Left ventricle myocardium superior (tissue), 1 donor: ENCODE measurements at places on chromosomes 2 and 18.

- DNase-seq = no peak
Observed at GRCh38 chr2:239811806-239812560, 213.2 kb downstream of the NDUFA10 start.

DNA sequence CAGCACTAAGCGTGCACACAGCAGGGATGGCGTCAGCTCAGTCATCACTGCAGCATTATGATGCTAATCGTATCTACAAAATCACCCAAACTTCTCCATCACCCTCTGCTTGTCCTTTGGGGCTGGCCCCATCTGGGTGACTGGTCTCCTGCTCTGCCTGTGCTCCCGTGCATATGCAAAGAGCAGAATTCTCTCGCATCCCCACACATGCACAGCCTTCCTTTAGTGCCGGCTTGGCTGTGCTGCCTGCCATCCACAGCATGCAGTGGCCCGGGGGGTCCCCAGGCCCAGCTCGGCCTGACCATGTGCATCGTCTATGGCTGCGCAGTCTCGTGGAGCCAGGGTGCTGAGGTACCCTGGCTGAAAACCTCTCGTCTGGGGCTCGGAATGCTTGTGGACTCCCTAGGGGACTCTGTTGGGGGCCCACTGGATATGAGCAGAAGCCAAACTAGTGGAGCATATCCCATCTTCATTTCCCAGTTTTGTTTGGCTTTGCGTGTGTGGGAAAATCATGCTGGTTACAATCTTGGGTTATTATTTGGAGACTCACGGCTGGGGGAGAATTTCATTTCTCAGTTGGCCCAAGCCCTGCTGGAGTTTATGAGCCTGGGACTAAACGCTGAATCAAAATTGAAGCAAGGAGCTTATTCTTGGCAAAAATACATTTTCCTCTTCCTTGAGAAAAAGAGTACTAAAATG, 70.9 kb upstream of the HS6ST1 start:
- DNase-seq = no peak

DNA sequence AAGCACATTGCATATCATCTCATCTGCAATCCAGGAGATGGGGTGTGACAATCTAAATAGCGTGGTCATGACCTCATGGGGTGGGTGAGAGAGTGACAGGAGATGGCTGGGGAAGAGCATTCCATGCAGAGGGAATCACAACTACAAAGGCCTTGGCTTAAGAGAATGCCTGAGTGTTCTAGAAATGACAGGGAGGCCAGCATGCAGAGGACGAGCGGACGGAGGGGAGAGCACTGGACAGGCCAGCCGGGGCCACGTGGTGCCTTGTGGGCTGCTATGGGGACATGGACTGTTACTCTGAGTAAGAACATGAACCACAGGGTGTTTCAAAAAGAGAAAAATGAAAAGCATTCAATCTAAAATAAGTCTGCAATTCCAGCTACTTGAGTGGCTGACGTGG, 117.9 kb upstream of the ODC1 start:
- DNase-seq = no peak

DNA sequence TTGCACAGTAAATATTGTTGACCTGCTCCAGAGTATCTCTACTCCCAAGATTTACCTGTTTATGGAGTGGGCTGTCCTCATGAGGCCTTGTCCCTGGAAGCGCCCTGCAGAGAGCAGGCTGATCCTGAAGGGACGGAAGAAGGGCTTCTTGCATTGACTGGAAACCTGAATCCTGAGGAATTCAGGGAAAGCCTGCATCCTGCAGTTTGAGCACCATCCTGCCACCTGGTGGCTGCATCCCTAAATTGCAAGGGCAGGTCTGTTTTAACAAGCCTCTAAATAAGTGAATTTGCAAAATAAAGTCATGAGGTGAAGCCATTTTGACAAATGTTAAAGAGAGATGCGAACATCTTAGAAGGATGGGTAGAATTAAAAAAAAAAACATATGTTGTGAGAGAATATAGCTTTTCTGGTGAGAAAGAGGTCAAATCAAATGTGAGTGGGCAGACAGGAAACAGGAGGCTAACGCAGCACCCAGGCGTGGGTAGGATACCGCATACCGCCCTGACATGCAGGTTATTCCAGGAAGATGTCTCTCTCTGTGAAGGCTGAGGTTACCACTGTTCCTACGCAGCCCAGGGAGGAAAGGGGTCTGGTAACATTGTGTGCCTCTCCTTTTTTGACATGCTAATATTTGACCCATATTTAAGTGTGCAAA, 754.9 kb downstream of the RNF144A start:
- DNase-seq = peak; percentile 53

- DNase-seq = no peak
Observed at GRCh38 chr2:152405206-152406118, 70.5 kb downstream of the FMNL2 start.

GRCh38 chr2:225381609-225382008, 17.9 kb upstream of the NYAP2 start:
- no peak for DNase-seq

DNA sequence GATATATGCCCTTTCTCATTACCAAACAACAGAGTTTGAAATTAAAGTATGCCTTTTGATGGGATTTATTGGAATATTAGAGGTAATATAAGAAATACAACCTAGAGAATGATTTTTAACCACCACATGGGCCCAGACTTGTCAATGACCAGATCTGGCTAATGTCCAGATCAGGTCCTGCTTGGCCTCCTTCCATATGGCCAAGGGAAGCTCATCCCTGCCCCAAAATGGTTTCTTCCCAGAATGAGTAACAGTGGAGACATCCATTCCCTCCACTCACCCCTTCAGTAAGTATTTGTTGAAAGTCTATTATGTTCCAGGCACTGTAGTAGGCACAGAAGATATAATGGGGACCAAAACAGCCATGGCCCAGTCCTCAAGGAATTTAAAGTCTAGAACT, 54.9 kb downstream of the ANTXR1 start:
- DNase-seq = no peak

DNA sequence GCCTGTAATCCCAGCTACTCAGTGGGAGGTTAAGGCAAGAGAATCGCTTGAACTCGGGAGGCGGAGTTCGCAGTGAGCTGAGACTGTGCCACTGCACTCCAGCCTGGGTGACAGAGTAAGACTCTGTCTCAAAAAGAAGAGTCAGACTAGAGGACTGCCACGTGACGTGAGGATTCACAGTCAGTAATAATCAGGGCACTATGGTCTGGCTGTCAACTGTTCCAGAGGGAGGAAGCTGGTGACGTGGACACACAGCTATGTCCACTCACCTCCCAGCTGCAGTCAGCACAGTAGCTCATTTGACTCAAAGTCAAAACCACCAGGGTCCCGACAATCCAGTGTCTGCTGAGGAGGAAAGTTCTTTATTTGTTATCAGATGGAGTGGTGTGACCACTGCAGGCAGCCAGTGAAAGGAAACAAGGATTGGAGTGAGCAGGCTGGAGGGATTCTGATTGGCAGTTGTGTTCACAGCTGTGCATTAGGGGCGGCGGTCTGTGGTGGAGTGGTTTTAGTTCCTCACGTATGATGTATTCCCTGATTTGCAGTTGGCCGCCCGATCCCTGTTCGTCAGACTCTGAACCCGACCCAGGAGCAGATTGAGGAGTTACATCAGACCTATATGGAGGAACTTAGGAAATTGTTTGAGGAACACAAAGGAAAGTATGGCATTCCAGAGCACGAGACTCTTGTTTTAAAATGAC, 37.9 kb downstream of the MOGAT1 start:
- peak; percentile 74 for DNase-seq

GRCh38 chr2:68465081-68465916, 1.8 kb downstream of the FBXO48 start:
- DNase-seq = no peak

GRCh38 chr2:59726228-59727120, 827.0 kb downstream of the BCL11A start:
- no peak for DNase-seq

DNA sequence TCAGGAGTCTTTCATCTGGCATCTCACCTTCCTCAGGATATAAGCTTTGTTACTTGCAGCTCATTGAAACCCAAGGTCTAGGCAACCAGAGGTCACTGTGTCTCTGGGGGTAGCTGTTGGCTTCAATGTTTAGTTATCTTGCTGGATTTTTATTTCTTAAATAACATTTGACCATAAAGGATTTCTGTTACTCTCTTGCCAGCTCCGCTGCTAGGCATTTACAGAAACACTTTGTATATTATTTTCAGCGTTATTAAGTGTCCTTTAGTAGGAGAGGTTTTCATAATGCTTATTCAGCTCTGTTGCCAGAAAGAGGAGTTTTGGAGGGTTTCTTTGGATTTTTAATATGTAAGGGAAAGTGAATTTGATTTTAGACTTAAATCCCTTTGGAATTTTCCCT, 61.4 kb downstream of the QPCT start:
- no peak for DNase-seq

- DNase-seq = no peak
Observed at GRCh38 chr2:113172721-113173541, 840 bp upstream of the PSD4 start.

GRCh38 chr2:34656632-34657031, 1057.5 kb upstream of the FAM98A start:
- no peak for DNase-seq

- DNase-seq = no peak
Observed at GRCh38 chr2:145284551-145284950, 764.6 kb upstream of the ZEB2 start.

GRCh38 chr2:38509314-38509946, 93.3 kb downstream of the HNRNPLL start:
- DNase-seq = no peak

- no peak for DNase-seq
Observed at GRCh38 chr2:126444512-126444911, 211.4 kb upstream of the GYPC start.

DNA sequence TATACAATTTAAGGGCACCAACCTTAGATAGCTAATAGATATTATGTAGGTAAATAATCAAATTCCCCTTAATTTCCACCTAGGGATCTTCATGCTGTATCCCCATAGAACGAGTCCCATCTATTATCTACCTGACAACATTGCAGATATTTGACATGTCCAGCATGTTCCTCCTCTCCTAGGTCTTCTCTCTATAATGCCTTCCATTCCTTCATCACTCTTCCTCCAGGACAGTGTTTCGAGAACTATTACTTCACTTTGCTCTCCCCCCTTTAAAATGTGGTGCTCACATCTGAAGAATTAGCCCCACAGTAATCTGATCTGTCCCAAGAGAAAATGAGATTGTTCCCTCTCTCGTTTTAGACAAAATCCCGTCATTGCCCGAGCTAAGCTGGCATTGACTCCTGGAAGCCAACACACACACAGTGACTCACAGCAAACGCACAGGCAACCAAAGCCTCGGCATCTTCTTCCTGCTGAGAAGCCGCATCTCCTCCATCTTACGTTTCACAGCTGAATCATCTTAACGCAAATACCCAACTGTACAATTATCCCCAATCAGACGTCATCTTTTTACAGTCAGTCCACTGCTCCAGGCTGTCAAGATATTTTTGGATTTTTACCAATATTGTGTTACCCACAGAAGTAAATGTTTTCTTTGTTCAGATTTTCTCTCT, 162.9 kb upstream of the AGAP1 start:
- DNase-seq = no peak

GRCh38 chr2:229943770-229944449, 21.6 kb downstream of the FBXO36 start:
- no peak for DNase-seq

GRCh38 chr18:25282896-25283703, 68.9 kb downstream of the ZNF521 start:
- DNase-seq = no peak

GRCh38 chr2:235950473-235950809, 217.7 kb downstream of the GBX2 start:
- no peak for DNase-seq

DNA sequence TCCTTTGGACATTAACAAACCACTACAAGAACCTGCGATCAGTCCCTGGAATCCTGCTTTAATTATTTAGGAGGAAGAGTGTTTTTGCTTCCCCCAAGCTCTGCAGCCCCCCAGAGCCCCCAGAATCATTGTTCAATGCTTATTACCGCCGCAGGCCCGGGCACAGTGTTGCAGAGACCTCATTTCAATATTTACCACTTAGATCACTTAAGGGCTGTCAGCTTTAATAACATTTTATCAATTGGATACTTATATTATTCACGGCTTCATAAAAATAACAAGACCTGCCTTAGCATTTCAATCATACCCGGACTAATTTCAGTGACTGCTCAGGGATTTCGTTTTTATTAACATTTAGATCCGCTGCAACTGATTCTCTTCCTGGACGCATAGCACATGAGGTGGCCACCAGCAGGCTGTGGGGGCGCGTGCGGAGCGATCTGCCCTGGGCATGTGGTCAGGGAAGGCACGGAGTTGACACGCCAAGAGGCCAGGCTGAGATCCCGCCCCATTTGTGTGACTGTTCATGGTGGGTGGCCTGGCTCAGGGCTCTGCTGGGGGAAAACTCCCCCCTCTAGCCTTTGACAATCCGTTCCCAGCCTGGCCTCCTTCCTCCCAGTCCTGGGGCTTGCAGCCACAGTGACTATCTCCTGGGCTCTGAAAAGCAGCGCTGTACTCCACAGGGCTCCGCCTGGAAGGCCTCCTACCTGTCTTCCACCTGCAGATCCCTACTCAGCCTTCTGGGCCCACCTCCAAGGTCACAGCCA, 267.6 kb downstream of the SRBD1 start:
- no peak for DNase-seq

DNA sequence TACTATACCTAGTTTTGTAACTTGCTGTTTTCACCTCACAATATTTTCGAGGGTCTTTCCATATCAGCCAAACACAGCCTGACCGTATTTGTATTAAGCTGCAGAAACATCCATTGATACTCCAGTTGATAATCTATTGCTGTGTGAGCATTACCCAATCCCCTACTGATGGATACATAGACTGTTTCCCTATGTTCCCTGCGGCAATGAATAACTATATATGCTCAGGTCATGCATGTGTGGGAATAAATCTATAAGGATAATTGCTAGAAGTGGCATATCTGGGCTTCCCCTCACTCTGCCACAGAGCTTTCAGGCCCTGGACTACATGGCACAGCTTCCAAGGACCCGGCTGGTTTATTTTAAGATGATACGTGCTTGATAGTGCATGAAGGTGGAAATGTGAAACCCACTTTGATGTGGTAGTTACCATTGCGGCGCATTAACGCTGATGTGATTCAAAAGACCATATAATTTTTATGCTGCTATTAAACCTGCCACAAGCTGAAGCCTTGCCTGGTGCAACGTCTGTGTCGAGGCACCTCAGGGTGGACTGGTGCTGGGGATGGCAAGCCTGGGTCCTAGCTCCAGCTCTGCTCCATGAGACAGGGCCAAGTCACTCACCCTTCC, 130.8 kb upstream of the MSH6 start:
- DNase-seq = no peak

- DNase-seq = no peak
Observed at GRCh38 chr2:65019010-65019409, 29.8 kb downstream of the SLC1A4 start.

- DNase-seq = peak; percentile 33
Observed at GRCh38 chr2:192194265-192194865, 368 bp downstream of the TMEFF2 start.

- no peak for DNase-seq
Observed at GRCh38 chr2:150880986-150881385, 380.7 kb downstream of the RBM43 start.
